ENCODE measurements at places on chromosomes 12 and 14. TPM values are rescaled to one million over a fixed set of nuclear protein-coding genes. Genes with fewer than 3 reads are reported as not detected.

The CLEC4A gene
- 0.79 TPM for polyA plus RNA-seq

The RGS6 gene
- polyA plus RNA-seq, result 13.1 TPM

The TSFM gene
- polyA plus RNA-seq, result 93.4 TPM

The TMTC1 gene
- polyA plus RNA-seq, result 0.33 TPM

The REP15 gene
- not detected for polyA plus RNA-seq

The TGM1 gene
- polyA plus RNA-seq, result 0.93 TPM

The OAS1 gene
- 48.0 TPM for polyA plus RNA-seq

The TSHR gene
- polyA plus RNA-seq, result not detected

The RILPL1 gene
- 0.05 TPM for polyA plus RNA-seq

The CLEC9A gene
- not detected for polyA plus RNA-seq

The C12orf76 gene
- 10.6 TPM for polyA plus RNA-seq

The GSC gene
- polyA plus RNA-seq, result not detected

The LRRK2 gene
- polyA plus RNA-seq, result 0.95 TPM

The MYF5 gene
- polyA plus RNA-seq, result not detected

The HOXC9 gene
- not detected for polyA plus RNA-seq

The KITLG gene
- polyA plus RNA-seq, result 0.40 TPM

The NINJ2 gene
- 24.2 TPM for polyA plus RNA-seq

The PPFIA2 gene
- polyA plus RNA-seq, result 0.06 TPM

The ABCC9 gene
- polyA plus RNA-seq, result 0.10 TPM

The OTUB2 gene
- 0.90 TPM for polyA plus RNA-seq

The ADAMTS20 gene
- not detected for polyA plus RNA-seq

The ETFBKMT gene
- 0.84 TPM for polyA plus RNA-seq

The PSMB11 gene
- polyA plus RNA-seq, result not detected

The MORN3 gene
- polyA plus RNA-seq, result 0.14 TPM

The WBP11 gene
- polyA plus RNA-seq, result 102 TPM

The CGRRF1 gene
- polyA plus RNA-seq, result 20.6 TPM

The CLEC7A gene
- polyA plus RNA-seq, result 0.06 TPM

The ACACB gene
- 0.52 TPM for polyA plus RNA-seq

The AMDHD1 gene
- polyA plus RNA-seq, result 0.16 TPM

The PZP gene
- polyA plus RNA-seq, result not detected

The NPFF gene
- not detected for polyA plus RNA-seq

The FGD6 gene
- 9.4 TPM for polyA plus RNA-seq

The GALNT9 gene
- polyA plus RNA-seq, result not detected

The AMN gene
- polyA plus RNA-seq, result not detected

The INHBC gene
- not detected for polyA plus RNA-seq

The PIK3C2G gene
- polyA plus RNA-seq, result not detected

The TAS2R43 gene
- polyA plus RNA-seq, result not detected

The MIP gene
- polyA plus RNA-seq, result 0.18 TPM

The NTF3 gene
- not detected for polyA plus RNA-seq

The HCAR1 gene
- polyA plus RNA-seq, result not detected

The FLVCR2 gene
- 1.8 TPM for polyA plus RNA-seq

Data from GM12878 (cell line).